GM06990 (cell line): ENCODE measurements at places on chromosomes 11 and 22.

DNA sequence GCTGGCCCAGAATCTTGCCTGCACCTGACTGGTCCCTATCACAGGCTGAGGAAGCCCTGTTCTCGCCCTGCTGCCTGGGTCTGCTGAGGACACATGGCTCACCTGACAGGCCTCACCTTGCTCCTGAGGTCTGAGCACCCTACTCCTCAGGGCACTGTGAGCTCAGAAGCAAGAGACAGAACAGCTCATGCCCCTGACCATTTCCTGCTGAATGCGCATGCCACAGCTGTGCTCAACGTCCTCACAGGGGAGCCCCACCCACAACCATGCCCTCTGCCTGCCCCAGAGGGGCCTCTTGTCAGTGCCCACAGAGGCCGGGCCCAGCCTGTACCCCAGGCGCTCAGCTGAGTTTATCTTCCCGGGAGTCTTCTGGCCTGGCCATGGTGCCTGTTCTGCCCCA, 2.8 kb upstream of the TSPO start:
- no peak for DNase-seq

GRCh38 chr22:43114958-43115357, 4.4 kb downstream of the BIK start:
- DNase-seq = no peak

- DNase-seq = no peak
Measured at GRCh38 chr22:30582788-30583545, 8.5 kb upstream of the GAL3ST1 start.

DNA sequence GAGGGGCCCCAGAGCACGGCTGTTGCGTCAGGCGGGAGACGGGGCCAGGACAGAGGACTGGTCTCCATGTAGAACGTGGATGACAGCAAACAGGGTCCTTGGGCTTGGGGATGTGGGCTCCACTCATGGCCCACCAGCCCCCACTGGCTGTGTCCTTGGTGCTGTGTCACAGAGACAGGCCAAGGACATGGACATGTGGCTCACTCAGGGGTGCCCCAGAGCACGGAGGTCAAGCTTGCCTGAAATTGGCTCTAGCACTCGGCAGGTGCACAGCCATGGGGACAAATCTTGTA, 14.4 kb downstream of the FADS2 start:
- no peak for DNase-seq

DNA sequence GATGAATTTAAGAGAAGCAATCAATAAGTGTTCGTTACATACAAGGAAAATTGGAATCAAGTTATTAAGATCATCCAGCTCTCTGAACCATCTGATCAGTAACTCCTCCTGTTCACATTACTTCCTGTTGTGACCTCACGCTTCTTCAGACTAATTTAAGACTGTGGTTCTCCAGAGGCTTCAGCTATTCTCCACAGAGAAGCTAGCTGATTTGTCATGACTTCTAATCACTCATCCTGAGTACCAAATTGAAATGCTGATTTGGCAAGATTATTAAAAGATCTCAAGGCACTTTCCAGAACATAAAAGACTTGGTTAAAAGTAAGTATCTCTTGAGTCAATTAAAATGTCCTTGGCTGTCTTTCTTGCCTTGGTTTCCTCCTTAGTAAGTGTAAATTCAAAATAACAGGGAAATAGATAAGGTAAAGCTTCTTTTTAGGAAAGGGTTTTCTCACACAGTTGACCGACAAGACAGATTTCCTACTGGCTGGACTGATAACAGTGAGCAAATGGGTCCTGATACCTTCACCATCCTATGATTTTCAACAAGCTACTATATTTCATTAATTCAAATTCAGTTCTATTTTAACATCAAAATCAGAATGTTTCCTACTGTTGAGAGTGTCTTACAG, 38.5 kb downstream of the GAB2 start:
- no peak for DNase-seq

DNA sequence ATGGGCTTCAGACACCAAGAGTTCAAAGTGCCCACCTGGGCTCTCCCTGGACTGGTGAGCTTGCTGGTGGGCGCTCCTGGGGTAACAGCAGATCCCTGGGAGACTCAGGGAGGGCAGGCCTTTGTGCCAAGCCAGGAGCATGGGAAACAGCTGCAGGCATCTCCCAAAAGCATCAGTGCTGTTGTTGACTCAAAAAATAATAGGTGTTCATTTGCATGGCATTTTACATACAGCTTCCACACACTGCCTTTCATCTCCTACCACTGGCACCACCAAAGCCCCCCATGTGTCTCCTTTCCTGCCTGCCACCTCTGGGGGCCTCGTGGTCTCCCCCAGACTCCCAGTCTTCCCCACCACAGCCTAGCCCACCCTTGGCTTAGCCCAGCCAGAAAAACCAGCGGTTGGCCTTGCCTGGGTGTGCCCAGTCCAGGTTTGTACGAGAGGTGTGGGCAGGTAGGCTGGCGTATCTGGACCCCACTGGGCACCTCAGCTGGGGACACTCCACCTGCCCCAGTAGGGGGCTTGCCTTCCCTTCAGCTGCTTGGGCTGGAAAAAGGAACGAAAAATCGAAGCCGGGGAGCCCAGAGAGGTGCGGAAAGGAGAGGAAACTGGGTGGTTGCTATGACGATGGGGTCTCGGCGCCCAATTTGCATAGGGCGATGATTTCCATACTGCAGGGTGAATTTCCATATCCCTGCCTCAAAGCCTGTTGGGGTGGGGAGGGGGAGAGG, 15.0 kb downstream of the POU2F3 start:
- no peak for DNase-seq

GRCh38 chr11:68398995-68399851, 61.3 kb upstream of the PPP6R3 start:
- DNase-seq = no peak

DNA sequence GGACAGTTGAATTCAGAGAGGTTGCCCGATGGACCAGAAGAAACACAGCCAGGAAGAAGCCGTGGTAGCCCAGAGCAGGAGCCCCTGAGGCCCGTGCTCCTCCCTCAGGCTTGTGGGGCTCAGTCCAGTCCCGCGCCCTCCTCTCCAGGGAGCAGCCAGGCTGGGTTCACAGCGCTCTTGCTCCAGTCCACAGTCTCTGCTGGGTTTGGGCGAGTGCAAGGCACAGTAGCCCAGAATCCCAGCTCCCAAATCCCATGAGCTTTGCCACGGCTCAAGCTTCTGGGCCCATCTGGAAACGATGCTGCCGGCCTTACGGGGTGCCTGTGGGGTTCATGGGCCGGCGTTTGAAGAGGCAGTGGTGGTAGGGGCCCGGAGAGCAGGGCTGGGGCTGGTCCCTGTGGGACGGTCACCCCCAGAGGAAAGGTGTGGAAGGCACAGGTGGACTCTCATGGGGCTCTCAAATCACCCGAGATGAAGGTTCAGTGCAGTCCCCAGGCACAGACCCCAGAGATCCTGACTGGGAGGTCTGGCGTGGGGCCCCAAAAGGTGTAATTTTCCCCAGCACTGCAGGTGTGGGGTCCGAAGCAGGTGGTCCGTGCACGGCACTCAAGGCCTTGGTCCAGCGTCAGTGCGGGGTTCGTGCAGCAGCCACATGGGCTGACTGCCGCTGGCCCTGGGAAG, 30.6 kb upstream of the ATXN10 start:
- no peak for DNase-seq

DNA sequence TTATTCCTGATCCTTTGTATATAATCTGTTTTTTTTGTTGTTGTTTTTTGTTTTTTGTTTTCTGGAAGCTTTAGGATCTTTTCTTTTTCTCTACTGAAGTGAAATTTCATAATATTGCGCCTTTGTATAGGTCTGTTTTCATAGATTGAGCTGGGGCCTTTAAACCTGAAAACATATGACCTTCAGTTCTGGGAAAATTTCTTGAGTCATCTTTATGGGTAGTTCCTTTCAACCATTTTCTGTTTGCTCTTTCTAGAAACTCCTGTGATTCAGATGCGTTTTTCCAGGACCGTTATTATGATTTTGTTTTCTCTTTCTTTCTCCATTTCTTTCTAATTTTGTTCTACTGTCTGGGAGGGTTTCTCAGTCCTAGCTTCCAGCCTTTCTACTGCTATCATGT, 43.7 kb downstream of the BSX start:
- no peak for DNase-seq

DNA sequence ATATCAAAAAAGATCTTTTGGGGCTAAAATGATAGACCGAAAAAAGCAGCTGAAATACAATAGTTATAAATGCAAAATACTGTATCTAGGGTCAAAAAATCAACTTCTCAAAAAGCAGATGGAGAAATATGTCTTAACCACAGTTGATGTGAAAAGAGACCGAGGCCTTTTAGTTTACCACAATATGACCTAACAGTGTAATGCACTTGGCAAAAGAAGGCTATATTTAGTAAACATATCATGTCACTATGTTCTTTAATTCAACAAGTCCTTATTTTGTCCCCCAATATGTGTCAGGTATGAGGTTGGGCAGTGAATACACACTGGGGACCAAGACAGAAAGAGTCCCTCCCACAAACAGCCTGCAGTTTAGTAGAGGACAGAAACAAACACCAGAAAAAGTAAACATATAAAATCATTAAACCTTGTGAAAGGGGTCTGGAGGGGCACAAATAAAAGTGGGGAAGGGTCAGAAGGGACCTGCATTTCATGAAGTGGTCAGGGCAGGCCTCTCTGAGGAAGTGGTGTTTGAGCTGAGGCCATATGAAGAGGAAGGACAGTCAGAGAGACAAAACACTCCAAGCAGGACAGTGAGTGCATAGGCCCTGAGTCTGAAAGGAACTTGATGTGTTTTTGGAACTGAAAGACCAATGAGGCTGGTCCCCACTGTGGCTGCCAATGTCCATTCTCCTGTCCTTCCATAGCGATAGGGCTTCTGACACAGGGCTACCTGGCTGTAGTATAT, 53.4 kb downstream of the LIF start:
- no peak for DNase-seq

- no peak for DNase-seq
Measured at GRCh38 chr11:11038782-11039181, 180.9 kb upstream of the ZBED5 start.

DNA sequence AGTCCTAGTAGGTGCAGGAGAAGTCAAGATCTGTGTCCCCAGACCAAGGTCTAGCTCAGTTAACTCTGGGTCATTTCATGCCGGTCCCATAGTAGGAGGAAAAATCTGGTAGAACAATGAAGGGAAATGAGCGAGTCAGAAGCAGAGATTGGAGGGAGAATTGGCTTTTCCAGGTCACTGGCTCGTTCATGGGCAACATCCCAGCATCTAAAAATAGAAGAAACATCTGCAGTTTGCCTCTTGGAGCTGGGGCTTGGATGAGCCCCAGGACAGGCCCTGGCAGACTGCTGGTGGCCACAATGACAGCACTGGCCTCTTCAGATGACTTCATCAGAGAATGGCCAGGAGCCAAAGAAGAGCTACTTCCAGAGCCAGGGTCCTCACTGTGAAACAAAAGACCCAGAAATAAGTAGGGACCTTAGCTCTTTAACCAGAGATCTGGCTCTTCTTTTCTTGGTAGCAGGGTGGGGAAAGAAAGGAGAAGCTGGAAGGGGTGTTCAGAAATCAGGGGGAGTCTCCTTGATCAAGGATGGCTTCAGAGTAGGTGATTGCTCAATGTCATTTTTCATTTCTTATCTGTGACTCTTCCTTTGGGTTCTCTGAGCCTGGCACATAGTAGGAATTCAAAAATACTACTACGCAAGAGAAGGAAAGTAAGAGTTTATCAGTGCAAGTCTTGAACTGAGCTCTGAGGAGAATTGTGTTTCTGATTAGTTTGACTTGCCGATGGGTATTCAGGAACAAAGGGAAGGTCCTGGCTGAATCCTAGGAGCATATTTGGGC, 102.6 kb downstream of the TMPRSS5 start:
- no peak for DNase-seq

GRCh38 chr11:61110255-61111049, 8.2 kb downstream of the CD5 start:
- no peak for DNase-seq

DNA sequence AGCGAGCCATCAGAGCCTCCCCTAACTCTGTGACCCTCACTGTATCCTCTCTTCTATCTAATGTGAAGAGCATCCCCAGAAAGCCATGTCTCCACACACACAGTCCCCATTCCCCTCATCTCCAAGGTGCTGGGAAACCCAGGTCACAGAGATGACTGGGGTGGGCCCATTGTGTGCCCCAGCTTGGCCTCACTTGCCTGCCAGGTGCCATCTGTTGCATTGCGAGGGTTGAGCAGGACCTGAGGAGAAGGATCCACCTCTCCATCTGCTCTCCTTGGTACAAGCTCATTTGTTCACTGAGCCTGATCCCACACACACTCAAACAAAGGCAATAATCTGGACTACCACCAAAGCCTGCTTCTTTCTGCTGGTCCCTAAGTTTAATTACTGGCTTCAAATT, 118.8 kb downstream of the SPATA19 start:
- no peak for DNase-seq

DNA sequence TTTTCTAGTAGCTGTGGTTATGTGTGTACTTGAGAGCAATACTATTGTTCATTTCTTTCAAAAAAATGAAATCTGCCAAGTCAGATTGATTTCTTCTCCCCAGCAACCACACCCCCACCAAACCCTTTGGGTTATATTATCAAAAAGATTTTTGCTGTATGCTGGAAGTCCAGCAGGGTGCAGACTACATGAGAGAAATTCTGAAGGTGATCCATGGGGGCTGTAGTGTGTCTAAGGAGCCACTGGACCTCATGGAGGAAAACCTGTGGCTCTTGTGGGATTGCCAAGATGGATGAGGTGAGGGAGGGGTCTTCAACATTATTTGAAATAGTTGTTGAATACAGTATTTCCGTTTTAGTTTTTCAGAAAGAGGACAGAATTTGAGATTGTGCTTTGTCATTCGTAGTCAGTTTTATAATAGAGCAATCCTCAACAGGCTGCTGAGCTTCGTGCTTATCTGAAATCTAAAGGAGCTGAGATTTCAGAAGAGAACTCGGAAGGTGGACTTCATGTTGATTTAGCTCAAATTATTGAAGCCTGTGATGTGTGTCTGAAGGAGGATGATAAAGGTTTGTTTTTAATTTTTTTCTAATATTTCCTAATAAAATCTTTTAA, 3.1 kb downstream of the EIF3M start:
- DNase-seq = no peak

- DNase-seq = no peak
Measured at GRCh38 chr11:113193946-113194345, 120.4 kb upstream of the TTC12 start.

GRCh38 chr11:72224564-72225410, at the start of gene INPPL1:
Gene INPPL1, plus strand, starts transcription at chr11:72224767. Its CDS starts 218 bp downstream, at chr11:72224985.
- DNase-seq = peak; percentile 58
